Right renal cortex interstitium (tissue), 3 donors: ENCODE measurements at places on chromosomes 4 and X.

GRCh38 chrX:9467146-9467545 is 2.3 kb downstream of the TBL1X start:
- no peak for DNase-seq

DNA sequence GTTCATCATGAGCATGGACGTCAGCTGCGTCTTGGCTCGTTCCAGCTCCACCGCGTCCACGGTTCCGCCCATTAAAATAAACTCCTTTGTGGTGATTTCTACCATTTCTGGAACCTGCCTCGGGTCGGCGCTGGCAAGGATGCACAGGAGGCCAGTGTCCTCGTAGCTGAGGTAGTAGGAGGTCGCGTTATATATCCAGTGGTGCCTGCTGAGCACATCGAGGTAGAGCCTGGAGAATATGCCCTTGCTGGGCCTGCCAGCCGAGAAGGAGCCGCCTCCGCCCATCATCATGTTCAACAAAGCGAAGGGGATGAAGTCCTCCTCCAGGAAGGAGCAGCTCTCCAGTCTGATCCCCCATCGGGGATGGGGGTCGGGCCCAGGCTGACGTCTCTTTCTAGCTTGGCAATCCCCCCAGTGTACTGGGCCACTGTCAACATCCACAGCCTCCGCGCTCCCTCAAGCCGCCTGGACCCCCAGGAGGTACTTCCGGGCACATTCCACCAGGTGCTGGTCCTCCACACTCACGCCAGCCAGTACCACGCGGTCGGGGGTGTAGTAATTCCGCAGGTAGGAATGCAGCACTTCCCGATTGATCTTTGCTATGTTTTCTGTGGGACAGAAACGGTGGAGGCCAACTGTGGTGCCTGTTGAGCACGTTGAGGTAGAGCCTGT is 120.9 kb upstream of the GRID2 start:
- DNase-seq, result no peak

GRCh38 chr4:28636971-28637370 is 1776.3 kb downstream of the STIM2 start:
- DNase-seq, result no peak

DNA sequence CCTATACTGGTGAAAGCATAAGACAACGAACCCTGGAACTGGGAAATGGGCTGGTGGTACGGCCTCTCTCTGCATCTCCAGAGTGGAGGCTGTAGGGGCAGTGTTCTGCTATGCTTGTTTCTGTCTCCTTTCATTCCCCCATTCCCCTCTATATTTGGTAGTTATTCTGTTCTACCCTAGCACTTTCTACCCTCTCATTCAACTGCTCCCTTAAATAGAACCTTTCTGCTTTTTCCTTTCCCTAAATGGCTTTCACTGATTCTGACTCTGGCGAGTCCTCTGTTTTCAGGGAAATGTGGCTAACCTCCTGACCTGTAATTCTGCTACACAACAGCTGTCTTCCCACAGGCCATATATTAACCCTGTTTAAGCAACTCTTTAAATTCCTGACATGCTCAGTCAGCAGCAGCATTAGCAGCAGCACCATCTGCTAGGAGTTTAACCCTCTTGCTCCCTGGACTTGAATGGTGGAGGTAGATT is 94.2 kb downstream of the CXCL13 start:
- DNase-seq, result peak; percentile 76

DNA sequence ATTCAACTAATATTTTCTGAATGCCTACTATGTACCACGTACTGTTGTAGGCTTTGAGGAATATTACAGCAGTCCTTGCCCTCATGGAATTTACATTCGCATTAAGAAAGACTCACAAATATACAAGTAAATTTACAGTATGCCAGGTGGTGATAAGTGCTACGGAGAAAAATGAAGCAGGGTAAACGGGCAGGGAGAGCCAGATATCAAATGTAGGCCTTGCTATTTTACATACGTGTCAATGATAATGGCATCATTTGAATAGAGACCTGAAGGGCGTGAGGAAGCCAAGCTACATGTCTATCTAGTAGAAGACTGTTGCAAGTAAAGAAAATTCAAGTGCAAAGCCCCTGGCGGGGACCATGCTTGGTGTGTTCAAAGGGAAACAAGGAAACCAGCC is 65.2 kb downstream of the AMMECR1 start:
- no peak for DNase-seq

- no peak for DNase-seq
Observed at GRCh38 chr4:76569225-76569624, 134.2 kb downstream of the SHROOM3 start.

DNA sequence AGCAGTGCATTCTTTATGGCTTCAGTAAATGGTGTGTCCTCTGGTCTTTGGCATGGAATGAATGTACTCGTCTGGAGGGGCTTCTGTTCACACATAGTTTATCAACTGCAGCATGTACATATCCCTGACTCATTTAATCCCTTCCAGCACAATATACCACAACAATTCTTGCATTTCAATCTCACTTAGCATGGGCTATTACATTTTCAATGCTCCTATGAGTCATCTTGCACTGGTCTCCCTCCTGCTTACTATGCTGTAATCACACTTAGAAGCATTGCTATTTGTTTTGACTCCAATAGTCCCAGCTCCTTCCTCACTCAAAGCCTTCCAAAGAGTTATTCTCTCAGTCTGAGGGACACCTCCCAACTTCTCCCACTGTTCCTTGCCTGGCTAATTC is 180.9 kb upstream of the NUDT10 start:
- no peak for DNase-seq

- DNase-seq, result no peak
Observed at GRCh38 chrX:78997870-78998558, 52.8 kb downstream of the P2RY10 start.

DNA sequence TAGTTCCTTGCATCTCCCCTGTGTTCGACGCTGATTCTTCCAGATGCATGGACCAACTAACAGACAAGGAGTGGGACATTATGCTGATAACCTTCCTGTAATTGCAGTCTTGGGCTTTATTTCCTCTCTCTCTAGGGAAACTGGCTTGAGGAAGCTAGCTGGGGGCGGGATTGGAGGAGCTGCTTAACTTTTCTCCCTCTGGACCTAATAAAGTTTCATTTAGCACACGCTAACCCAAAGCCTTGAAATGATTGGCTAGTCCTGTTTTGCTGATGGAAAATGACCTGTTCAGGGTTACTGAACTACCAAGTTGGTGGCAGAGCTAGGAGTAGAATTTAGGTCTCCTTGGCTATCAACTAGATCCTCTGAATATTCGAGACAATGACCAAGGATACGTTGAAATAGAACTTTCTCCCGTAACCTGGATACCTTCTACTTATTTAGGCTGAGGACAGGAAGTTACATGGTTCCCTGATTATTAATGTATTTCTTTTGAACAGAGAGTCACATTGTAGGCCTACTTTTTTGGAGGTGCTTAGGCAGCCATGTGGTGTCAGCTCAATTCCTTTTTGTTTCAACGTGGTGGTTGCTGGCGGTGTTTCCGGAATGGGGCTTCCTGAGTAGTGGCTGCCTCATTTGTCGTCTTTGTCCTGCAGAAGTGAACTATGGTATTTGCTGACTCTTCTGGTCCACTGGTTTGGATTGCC is 2.0 kb downstream of the PGK1 start:
- DNase-seq, result no peak

DNA sequence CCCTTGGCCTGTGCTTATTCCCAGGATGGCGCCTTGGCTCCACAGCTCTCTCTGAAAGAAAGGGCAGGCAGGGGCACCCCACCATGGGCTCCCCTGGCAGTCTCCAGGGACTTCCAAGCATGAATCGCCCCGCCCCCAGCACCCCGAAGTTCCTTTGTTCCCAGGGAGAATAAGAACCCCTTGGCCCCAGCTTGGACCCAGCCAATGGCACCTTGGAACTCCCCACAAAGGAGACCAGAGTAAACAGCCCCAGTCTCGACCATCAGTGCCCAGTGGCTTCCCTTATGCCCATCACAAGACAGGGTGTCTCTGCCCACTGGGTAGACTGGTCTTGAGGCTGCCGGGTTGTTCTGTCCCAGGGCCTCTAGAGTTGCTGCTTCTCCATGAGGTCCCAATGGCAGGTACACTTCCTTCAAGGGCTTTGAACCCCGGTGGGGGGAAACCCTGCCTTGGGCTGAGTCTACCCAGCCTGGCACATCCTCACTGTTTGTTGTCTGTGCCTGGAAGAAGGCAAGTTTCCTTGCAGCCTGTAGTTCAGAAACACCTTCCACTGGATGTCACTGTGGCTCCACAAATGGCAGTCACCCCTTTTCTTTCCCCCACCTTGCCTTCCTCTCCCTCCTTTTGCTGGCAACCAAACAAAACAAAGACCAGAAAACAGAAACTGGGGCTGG is 30.8 kb downstream of the NBDY start:
- DNase-seq, result no peak

- no peak for DNase-seq
Observed at GRCh38 chr4:16078195-16078760, 5.5 kb downstream of the PROM1 start.

DNA sequence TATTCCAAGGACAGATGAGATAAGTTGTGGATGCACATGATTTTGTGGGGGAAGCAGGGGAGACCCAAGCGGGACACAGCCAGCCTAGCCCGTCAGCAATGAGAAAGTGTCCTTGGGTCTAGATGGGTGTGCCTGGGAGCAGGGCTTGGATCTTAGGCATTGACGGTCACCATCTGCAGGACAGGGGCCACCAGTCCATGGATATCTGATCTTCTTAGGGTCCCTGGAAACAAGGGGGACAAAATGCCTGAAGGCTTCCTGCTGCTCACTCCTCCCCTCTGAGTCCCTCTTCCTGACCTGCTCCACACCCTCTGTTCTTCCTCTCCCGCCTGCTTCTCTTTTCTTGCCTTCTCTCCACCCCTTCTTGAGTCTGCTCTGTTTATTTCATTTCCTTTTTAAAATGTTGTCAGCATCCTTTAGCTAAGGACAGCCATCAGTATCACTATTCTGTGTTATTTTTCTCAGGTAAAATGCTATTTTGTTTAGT is 298.4 kb downstream of the RAPGEF2 start:
- no peak for DNase-seq
